Activated T-helper 2 cell treated with anti-CD3 and anti-CD28 coated beads, Interferon-gamma antibody, Interleukin-2, Interleukin-4, amounts not matched to agents 10 μg/mL and 5 μg/mL and 100 μg/mL, durations not matched to agents 14 hours and 24 hours and 36 hours (primary cell): ENCODE measurements at places on chromosomes 5 and 9. TPM values are rescaled to one million over a fixed set of nuclear protein-coding genes. Genes with fewer than 3 reads are reported as not detected.

DNA sequence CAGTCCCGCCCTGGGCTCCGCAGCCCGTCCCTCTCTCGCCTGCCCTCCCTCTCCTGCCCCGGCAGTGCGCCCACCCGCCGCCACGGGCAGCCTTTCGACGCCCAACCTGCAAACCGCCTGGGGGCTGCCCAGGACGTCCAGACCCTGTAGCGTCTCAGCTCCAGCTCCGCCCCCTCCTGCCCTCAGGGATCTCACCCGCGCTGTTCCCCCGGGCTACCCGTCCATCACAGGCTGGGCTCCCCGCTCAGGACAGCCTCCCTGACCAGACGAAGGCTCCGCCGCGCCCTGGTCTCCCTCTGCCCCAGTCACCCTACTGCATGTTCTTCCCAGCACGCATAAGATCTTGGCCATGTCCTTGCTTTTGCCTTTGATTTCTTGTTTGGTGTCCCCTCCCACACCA is 1.4 kb downstream of the RASGEF1C start:
- DNase-seq: no peak

GRCh38 chr5:171629221-171629620 is 156.4 kb upstream of the SMIM23 start:
- no peak for DNase-seq

DNA sequence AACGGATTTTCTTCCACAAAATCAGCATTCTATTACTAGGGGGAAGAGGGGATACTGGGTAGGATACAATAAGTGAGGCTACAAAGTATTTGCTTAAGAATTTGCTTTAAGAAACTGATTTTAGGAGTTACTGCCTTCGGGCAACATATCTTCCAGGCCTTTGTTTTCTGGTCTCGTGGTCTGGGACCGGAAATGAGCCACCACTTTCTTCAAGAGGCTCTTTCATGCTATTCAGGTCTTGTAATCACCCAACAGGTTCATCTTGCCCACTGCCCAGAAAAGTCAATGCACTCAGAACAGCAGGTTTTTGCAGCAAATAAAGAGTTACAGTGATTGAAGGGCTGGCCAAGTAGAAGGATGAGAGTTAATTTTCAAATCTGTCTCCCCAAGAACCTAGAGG is 6.6 kb upstream of the AOPEP start:
- DNase-seq: no peak

The GRM6 gene
- total RNA-seq: not detected in 2 replicates

DNA sequence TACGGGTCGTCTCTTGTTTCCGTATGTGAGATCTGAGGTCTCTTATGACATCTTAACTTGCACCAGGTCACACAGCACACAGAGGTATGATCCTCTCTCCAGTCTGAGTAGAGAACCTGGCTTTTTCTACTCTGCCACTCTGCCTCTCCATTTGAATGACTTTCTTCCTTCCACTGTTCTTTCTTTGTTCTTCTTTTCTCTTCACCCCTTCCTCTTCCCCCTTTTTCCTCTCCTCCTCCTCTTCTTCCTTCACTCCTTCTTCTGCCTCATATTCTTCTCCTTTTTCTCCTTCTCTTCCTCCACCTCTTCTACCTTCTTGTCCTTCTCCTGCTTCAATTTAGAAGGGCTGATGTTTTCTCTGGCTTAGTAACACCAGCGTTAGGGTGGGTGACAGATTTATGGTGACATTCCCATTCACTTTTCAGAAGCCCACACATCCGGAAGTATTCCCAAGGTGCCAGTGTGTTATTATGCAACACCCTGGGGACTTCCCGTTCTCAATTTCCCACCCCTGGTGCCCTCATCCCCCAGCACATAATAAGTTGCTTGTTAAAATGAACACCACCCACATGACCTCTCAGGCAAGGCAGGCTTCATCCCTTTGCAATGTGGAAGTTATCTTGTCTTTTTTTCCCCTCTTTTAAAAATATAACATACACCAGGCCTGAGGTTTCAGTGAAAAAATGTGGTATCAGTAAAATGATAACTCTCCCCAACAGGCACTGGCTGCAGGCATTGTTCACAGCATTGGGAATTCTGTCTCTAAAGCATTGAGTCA is 122.0 kb downstream of the PAPPA start:
- no peak for DNase-seq

DNA sequence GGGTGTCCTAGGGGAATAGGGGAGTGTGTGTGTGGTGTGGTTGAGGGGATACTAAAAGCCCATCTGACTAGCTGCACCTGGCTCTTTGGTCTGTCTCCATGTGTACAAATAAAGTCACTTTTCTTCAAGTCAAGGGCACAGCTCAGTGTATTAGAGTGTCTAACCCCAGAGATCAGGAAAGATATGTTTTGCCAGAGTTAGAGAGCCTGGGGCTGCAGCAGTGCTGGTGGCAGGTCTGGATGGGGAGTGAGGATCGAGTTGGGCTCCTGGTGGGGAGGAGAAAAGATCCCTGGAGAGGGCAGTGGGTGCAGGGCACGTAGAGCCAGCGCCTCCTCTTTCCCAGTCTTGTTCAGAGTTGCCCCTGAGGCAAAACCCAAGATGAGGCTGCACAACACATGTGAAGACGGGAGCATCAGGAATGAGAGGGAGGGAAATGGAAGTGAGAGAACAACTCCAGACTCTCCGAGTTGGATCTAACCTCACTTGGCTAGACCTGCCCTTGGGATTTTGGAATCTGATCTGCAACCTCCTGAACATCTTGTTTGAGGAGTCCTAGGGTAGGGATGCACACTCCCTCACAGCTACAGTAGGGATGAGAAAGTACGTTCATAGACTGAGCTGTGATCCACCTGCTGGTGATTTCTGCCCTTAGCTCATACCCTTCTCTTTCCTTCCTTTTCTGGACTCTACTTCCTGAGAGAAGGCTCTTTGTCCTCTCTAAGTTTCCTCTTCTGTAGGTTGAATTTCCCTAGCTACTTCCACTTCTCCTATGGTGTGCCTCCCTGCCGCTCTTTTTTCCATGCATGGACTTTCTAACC is 309.9 kb downstream of the ZSWIM6 start:
- no peak for DNase-seq

The SPINK7 gene
- total RNA-seq: not detected in 2 replicates

- no peak for DNase-seq
These were observed 5.7 kb downstream of the ENTPD8 start for GRCh38 chr9:137435381-137435891.

GRCh38 chr9:36566813-36567221 is 5.9 kb upstream of the MELK start:
- DNase-seq: no peak

The ENTPD8 gene
- total RNA-seq: not detected in 2 replicates

The IFNA13 gene
- not detected in 2 replicates for total RNA-seq

DNA sequence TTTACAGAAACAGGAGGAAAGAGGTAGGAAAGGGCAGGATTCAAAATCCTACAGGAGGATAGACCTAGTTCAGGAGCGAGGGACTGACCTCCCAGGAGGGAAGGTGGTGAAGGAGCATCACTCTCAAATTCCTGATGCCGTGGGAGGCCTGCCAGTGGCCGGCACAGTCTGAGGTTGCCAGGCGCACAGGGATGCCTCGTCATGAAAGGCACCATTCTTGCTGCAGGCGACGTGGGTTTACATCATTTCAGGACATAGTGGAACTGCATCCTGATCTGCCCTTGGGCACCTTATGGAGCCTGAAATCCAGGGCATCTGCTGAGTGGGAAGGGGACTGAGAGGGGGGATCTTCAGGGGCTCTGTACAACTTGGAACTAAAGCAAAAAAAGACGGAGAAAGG is 163.2 kb upstream of the S1PR3 start:
- DNase-seq: no peak

The ZBED3 gene
- 0.48 and 0.60 TPM in 2 replicates for total RNA-seq

DNA sequence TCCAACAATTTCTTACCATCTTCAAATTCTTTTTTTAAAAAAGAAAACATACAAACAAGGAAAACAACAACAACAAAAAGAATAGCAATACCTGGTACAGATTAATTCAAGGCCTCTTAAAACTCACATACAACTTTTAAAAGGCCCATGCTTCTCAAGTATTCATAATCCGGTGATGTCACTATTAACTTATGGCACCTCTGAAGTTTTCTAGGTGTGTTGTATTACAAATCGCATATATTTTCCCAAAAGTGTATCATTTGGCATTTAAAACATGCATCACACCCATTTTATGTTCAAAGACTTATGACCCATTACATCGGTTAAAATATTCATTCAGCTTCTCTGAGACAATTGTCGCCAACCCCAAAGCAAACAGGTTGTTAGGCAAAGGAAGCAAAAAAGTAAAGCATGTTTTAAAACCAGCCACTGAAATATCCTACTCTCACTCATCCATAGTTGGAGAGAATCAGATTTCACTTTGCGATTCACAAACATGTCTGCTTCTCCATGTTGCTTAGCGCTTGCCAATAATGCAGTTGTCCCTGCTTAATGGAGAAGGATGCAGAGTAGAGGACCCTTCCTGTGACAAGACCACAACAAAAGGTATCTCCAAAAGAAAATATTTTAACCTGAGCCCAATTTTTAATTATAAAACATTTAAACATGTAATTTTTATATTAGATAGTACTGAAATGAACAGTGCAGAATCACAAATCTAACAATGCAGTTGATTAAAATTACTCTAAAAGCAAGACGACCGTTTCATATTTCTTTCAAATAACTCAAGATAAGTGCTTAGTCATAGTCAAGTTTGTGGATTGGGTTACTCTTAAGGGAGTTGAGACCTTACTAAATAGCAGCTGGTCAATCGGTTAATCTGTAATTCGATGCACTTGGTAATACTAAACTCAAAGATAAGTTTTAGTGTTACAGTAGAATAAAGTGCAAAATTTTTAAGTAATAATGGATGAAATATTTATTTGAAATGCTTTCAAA is 1.6 kb downstream of the SKP1 start:
- no peak for DNase-seq

The ADCY2 gene
- total RNA-seq: not detected in 2 replicates

The IARS1 gene
- total RNA-seq: 177 and 186 TPM in 2 replicates

The SPAG8 gene
- 0.82 and 1.5 TPM in 2 replicates for total RNA-seq

DNA sequence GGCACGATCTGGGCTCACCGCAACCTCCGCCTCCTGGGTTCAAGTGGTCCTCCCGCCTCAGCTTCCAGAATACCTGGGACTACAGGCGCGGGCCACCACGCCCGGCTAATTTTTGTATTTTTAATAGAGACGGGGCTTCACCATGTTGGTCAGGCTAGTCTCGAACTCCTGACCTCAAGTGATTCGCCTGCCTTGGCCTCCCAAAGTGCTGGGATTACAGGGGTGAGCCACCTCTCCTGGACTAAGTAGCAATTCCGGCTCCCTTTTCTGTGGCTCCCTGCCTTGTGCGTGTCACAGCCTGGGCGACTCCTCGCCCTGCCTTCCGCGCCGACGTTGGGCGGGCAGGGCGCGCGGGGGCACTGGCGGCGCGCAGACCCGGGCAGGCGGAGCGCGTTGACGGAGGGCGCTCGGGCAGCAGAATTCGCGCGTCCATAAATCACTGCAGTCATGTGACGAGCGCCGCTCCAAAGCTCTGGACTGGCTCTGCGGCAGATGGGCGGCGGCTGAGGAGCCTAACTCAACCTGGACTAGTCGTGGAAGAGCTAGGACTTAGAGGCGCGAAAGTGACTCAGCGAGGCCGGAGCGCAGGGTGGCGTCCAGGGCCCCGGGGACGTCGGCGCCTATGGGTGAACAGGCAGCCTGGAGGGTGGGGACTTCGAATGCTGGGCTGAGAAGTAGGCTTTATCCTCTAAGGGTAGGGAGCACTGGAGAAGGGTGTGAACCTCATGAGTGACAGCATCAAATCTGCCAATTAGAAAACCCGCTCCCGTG is 1.4 kb upstream of the CIZ1 start:
- DNase-seq: peak; percentile 42

- DNase-seq: no peak
These were observed 13.1 kb upstream of the DCAF12 start for GRCh38 chr9:34139477-34140146.

The NAA35 gene
- 31.3 and 33.6 TPM in 2 replicates for total RNA-seq

- DNase-seq: no peak
These were observed 22.7 kb upstream of the LIFR start for GRCh38 chr5:38579105-38579504.

The MACIR gene
- total RNA-seq: 12.3 TPM in 2 replicates

GRCh38 chr9:84778570-84778969 is 109.0 kb downstream of the NTRK2 start:
- no peak for DNase-seq

DNA sequence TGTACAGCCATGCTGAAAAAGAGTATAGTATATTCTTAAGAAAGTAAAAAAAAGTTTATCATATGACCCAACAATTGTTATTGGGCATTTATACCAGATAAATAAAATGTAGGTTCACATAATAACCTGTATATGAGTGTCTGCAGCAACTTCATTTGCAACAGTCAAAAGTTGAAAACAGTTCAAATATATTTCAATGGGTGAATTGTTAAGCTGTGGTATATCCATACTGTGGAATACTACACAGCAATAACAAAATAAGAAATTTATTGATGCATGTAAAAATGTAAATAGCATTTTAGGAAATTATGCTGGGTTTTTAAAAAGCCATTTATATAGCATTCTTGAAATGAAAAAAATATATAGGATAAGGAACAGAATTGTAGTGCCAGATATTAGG is 1420.1 kb upstream of the ACO1 start:
- no peak for DNase-seq

DNA sequence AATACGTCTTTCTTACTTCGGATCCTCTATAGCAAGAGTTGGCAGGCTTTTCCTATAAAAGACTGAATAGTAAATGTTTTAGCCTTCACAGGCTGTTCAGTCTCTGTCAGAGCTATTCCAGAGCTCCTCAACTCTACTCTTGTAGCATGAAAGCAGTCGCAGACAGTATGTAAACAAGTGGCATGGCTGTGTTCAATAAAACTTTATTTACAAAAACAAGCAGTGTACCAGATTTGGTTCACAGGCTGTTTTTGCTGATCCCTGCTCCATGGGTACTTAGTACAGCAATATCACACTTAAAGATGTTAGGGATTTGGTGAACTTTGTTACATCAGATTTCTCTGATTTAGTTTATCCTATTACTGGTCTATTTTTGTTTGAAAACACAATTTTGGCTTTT is 235.2 kb downstream of the MLLT3 start:
- no peak for DNase-seq

DNA sequence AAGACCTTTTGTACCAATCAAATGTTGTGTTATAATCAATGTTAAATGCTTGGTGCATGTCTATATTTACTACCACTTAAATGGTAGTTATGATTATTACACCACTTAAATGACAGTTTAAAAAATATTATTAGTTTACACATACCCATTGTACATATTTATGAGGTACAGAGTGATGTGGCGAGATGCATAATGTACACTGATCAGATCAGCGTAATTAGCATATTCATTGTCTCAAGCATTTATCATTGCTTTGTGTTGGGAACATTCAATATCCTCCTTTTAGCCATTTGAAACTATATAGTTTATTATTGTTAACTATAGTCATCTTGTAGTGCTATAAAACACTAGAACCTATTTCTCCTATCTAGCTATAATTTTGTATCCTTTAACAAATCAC is 434.4 kb upstream of the ACTBL2 start:
- DNase-seq: no peak

DNA sequence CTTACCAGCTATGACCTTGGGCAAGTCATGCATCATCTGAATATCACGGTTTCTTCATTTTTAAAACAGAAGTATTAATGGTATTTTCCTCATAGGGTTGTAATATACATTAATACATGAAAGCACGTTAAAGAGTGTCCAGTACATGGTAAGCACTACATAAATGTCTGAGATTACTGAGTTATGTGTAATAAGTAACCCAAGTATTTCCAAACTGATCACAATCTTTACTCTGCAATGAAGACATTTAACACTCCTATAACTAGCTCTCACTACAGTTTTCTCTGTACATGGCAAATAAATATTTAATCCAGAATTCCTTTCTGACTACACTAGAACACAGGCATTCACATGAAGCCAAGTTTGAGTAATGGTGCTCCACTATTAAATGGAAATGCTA is 4.0 kb downstream of the GLDC start:
- DNase-seq: no peak
